ENCODE measurements at places on chromosomes 1 and 21.

GRCh38 chr1:28185071-28185470 is 8.6 kb upstream of the PTAFR start:
- DNase-seq: no peak

DNA sequence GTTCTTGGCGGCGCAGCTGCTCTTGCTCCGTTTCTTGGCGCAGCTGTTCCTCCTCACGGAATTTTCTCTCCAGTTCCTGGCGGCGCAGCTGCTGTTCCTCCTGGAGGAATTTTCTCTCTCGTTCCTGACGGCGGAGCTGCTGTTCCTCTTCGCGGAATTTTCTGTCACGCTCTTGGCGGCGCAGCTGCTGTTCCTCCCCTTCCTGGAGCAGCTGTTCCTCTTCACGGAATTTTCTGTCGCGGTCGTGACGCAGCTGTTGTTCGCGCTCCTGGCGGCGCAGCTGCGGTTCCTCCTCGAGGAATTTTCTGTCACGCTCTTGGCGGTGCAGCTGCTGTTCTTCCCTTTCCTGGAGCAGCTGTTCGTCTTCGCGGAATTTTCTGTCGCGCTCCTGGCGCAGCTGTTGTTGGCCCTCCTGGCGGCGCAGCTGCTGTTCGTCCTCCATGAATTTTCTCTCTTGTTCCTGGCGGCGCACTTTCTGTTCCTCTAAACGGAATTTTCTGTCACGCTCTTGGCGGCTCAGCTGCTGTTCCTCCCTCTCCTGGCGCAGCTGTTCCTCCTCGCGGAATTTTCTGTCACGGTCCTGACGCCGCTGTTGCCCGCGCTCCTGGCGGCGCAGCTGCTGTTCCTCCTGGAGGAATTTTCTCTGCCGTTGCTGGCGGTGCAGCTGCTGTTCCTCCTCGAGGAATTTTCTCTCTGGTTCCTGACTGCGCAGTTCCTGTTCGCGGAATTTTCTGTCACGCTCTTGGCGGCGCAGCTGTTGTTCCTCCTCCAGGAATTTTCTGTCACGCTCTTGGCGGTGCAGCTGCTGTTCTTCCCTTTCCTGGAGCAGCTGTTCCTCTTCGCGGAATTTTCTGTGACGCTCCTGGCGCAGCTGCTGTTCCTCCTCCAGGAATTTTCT is 7.0 kb downstream of the TCHH start:
- no peak for DNase-seq

- no peak for DNase-seq
Measured at GRCh38 chr1:41640756-41641474, 156.4 kb upstream of the EDN2 start.

DNA sequence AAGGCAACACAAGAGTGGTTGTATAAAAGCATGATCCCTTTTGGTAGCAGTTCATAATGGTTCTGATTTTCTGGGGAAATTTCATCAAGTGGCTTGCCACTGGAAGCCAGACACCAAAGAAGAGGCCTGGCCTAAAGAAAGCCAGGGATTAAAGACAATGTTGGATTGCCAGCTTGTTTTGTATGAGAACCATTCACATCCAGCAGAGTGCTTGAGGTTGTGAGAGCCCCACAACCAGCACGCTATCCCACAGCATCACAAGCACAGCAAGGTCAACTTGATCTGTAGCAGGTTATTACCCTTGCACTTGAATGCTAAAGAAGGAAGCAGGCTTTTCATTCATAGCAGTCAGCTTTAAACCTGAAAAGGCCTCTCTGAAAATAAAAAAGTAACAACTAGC is 399.8 kb downstream of the PLPP3 start:
- no peak for DNase-seq

DNA sequence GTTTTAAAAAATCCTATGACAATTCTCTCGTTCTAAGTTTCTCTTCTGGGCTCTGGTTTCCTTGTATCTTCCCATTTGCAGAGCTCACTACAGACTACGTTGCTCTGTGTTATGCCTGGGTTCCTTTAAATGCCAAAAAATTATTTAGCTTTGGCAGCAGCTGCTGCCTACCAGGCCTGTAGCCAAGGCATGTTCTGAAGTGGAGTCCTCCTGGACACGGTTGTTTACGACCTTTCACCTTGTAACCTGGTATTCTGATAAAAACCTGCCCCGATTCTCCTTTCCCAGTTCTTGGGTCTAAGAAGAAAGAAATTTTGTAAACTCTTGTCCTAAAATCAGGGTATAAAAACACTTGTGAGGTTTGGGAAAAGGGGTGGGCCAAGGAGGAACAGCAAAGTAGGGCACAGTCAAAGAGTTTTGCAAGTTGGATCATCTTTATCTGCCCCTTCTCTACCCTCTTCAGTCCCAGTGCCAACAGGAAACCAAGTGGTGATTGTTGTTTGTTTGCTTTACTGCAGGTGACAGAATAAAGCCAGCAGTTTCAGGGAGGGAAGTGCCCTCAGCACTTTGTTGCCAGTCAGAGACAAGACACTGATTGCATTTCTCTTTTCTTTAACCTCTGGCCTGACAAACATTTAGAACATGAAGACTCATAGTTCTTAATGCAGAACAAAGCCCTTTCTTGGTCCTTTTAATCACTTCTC is 3.1 kb upstream of the TXNIP start:
- DNase-seq: no peak

DNA sequence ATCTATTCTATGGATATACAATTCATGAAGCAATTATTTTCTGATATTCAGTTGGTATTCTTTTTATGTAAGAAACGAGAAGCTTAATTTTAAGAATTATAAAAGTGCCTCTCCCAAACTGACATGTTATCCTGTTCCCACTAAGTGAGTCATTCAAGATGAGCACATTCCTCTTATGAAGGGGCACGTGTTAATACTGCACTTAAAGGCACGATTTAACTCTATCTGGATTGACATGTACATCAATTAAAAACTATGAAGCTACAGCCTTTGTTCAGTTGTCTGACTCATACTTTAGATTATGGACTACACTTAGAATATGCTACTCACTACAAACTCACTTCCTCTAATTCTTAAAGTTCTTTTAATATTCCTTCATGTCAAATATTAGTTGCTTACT is 111.6 kb downstream of the CYYR1 start:
- no peak for DNase-seq

GRCh38 chr1:6588128-6588892 is 8.5 kb downstream of the ZBTB48 start:
- DNase-seq: no peak

DNA sequence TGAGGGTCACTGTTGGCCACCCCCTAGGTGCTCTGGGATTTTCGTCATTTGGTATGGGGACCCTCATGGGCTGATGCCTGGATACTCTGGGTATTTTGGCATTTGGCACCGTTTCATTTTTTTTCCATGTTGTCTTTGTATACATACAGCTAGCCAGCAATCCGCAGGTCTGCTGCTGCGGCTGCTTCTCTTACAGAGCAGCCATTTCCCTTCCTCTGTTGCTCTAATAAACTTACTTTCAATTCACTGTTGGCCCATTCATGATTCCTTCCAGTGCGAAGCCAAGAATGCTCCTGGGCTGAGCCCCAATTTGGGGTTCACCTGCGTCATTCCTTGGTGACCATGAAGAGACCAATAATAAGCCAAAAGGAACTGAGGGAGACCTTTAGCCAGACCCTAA is 21.5 kb downstream of the GON4L start:
- no peak for DNase-seq

GRCh38 chr1:18670868-18671225 is 40.2 kb downstream of the PAX7 start:
- DNase-seq: no peak

DNA sequence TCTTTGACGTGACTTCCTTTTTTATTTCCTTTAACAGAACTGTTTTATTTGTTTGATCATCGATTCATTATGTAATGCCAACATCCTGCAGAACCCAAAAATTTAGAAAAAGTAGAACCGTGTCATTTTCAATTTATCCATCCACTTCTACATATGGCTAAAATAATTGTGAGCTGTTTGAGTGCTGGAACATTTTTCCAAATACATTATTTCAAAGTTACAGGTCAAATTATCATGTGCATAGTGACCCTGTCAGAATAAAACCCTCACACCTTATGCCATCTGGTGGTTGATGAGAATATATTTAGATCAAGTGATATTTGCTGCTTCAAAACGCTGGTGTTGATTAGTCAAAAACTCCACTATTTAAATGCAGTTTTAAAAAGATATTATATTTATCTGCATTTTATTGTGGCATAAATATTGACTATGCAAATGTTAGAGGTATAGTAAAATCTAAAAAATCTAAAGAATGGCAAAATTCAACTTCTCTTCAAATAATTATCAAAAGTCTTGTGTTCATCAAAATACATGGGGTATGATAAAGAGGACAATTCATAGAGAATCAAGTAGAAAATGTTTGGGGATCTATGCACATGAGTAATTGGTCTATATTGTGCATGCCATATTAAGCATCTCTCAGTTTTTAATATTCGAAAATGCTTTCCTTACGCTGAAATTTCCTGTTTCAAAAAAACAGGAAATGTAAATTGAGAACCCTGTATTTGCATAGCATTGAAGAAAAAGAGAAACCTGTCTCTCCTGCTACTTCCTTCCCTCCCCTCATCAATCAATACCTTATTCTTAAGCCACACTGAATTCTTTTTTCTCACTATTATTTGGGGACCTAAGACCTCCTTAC is 39.7 kb downstream of the UBE2U start:
- DNase-seq: no peak

DNA sequence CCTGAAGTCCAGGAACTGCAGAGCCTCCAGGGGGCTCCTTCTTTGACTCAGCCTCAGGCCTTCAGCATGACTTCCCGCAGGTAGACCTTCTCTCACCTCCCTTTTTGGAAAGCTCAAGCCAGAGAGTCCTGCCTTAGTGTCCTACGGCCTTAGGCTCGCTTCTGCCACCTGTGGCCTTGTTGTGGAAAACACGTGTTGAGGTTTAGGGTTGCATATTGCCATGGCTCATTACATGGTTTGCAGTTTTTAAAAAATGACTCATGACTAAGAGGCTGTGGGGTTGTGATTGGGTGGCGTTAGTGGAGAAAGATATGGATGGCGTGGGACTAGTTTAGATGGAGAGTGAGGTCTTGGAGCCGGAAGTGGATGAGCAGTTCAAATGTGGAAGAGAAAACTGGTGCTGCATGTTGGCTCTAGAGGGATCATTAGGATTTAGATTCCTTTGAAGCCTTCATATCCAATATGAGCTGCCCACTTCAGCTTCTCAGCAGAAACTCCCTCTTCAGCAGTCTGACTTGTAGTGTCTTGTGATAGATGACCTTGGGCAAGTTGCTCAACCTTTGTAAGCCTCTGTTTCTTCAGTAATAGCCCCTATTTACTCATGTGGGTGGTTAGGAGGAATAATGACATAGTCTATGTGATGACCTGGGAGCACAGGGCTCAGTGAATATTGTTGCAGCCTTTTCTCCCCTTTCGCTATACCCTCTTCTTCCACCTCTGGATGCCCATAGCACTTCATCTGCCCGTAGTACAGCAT is 6.5 kb upstream of the FGGY start:
- peak; percentile 20 for DNase-seq

GRCh38 chr1:27594564-27595510 is 9.1 kb downstream of the AHDC1 start:
- DNase-seq: peak; percentile 40

DNA sequence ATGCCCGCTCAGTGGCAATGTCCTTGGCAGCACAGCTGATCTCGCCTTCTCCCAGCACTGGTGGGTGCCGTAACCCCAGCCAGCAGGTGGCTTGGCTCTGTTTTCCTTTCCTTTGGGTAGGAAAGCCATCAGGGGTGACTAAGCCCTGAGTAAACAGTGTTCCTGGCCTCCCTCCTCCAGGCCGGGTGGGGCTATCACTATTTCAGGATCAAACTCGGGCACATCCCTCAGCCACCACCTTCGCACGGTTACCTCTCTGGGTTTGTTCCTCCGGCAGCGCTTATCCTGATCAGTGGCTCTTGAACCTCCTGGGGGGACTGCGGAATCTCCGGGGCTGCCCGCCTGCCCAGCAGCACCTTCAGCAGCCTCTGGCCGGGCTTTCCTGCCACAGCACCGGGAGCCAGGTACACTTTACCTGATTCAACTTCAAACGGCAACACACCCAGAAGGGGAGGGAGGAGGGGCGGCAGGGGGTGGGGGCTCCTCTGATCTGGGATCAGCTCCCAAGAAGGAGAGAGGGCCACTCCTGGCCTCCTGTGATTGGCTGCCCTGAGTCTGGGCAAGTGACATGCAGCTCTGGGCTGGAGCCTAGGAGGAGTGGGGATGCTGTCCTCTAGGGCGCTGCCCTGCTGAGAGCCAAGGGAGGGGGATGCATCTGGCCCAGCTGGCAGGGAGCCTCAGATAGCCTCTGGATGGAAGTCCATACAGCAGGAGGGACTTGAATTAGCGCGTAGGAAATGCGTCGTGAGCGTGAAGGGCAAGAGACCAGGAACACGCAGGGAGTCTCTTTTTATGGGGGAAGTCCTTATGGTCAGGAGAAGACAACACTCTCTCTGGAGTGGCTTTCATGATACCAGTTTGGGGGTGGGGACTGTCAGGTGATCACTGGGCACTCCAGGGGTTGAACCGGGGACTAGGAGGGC is at the start of gene ASCL5:
ASCL5 (minus strand) TSS at position 353 of the 923 bp plus-strand sequence. CDS start 11,812 bp downstream, outside the sequence.
- no peak for DNase-seq

- DNase-seq: no peak
Measured at GRCh38 chr21:40385883-40386282, 461.1 kb downstream of the DSCAM start.

DNA sequence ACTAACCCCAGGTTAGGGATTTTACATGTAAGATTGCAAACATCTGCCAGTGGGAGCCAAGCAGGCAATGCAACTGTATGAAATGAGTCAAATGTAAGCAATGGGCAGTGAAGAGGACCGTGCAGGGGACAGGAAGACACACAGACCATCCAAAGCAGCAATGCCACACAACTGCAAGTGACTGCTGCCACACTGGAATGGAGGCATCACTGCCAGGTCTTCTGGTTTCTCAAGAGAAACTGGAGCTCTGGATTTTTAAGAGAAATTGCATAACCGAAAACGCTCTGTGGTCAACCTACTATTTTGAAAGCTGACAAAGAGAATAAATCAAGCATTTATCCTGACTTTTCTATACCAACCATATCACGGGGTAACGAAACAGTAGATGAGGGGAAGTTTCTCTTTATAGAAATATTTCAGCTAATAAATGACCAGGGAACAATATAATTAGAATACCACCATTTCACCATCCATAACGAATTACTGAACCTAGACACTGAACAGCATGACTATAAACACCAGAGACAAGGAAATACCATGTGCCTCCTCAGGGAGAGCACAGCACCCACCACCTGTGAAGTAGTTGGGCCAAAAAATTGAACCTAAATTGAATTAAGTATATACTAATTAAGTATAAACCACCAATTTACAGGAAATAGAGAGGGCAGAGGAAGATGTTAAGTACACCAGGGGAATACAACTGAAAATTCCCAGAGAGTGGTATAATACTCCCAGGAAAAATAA is 4.4 kb downstream of the AK2 start:
- no peak for DNase-seq

GRCh38 chr1:189374816-189375215 is 1102.8 kb downstream of the BRINP3 start:
- no peak for DNase-seq

- no peak for DNase-seq
Measured at GRCh38 chr1:59218521-59219236, 78.2 kb upstream of the FGGY start.
